ENCODE measurements at places on chromosomes 3 and 15.

- DNase-seq: peak; percentile 72
Observed at GRCh38 chr3:21484057-21484827, 266.8 kb downstream of the ZNF385D start.

- no peak for DNase-seq
Observed at GRCh38 chr3:50155491-50155878, 361 bp downstream of the SEMA3F start.

GRCh38 chr3:30527720-30528119 lies 78.7 kb upstream of the TGFBR2 start:
- no peak for DNase-seq

DNA sequence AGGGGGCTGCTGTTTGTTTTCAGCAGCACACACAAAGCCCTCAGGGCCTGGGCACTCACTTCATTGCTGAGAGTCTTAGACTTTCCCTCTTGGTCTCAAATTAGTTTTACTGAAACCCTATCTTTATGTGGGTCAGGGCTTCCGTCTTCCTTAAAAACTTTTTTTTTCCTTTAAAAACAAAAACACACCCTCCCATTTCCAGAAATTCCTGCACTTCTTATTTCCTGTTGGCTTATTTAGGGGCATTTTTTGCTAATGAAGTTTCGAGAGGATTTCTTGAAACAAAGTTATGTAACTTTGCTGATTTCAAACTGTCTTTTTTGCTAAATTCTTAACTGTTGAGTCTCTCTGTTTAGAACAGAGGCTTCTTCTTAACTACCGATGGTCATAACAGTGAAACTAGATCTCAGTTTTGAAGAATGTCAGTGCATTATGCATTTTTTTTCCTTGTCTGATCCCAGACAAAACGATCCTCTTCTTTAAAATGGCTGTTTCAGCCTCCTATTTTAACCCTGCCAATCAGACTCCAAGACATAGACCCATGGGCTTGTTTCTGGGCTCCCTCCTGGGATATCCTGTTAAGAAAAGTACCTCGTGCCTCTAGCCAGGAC lies 23.3 kb downstream of the ANAPC13 start:
- no peak for DNase-seq

GRCh38 chr3:47715928-47716327 lies 65.8 kb downstream of the SMARCC1 start:
- peak; percentile 30 for DNase-seq

GRCh38 chr15:74293021-74293810 lies 57.1 kb downstream of the CCDC33 start:
- DNase-seq: no peak

DNA sequence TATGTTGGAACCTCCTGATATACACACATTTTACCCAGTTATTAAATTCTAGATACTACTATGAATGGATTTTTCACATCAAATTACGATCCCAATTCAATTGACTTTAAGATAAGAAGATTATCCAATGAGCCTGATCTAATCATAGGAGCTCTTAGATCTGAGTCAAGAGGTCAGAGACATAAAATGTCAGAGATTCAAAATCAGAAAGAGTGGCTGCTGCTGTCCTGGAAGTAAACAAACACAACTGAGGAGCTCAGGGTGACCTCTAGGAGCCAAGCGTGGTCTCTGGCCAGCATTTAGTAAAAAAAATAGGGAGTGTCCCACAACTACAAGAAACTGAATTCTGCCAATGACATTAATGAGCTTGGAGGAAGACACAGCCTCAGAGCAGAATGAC lies 557.1 kb upstream of the CBLB start:
- no peak for DNase-seq

DNA sequence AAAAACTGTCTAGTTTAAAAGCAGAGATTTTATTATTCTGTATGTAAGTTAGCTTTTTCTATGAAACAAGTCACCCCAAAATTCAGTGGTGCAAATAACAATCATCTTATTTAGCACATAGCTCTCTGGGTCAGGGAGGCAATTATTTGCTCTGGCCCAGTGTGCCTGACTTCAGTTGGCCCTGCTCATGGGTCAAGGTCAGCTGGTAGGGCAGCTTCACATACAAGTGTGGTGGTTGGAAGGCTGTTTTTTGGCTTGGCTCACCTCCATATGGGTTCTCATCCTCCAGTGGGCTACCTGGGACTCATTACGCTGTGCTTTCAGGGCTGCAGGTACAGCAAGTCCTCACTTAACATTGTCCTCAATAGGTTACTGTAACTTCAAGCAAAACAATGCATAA lies 228.6 kb downstream of the NR2F2 start:
- DNase-seq: no peak

Measured in ACHN (cell line).